Osteoblast (primary cell): ENCODE measurements at places on chromosomes 2 and 18.

- peak; percentile 71 for DNase-seq
Measured at GRCh38 chr2:121286506-121286905, 1.5 kb upstream of the TFCP2L1 start.

GRCh38 chr2:136116151-136116812, 1.7 kb downstream of the CXCR4 start:
- no peak for DNase-seq

GRCh38 chr2:165067643-165068486, 112.5 kb upstream of the SLC38A11 start:
- no peak for DNase-seq

- DNase-seq, result no peak
Measured at GRCh38 chr2:33453905-33454479, 22.5 kb upstream of the RASGRP3 start.

- DNase-seq, result no peak
Measured at GRCh38 chr18:58977223-58977622, 112.5 kb downstream of the ZNF532 start.

DNA sequence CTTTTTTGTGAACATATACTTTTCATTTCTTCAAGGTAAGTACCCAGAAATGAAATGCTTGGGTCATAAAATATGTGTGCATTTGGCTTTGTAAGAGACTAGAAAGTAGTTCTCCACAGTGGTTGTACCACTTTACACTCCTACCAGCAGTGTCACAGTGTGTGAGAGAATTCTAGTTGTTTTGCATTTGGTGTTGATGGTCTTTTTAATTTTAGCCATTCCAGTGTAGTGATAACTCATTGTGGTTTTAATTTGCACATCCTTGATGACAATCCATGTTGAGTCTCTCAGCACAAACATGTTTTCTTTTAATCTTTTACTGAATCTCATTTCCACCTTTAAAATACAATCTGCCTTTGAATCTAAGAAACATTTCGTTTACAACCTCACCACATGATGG, 402.5 kb upstream of the ETAA1 start:
- no peak for DNase-seq

DNA sequence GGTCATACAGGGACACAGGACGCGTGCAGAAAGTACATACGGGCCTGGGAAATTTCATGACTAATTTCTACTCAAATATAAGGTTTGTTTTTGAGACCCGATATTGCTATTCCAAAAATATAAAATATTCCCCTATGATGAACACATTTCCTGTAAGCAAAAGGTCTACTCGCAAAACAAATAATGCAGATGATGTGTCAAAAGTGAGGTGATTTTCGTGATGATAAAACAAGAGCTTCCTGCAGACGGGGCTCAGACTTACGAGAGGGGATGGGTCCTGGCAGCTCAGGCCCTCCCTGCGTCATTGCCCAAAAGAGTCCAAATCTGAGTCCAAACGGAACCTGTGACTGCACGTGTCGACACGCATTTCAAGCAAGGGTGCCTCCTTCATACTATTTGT, 62.7 kb downstream of the MBP start:
- DNase-seq, result no peak

DNA sequence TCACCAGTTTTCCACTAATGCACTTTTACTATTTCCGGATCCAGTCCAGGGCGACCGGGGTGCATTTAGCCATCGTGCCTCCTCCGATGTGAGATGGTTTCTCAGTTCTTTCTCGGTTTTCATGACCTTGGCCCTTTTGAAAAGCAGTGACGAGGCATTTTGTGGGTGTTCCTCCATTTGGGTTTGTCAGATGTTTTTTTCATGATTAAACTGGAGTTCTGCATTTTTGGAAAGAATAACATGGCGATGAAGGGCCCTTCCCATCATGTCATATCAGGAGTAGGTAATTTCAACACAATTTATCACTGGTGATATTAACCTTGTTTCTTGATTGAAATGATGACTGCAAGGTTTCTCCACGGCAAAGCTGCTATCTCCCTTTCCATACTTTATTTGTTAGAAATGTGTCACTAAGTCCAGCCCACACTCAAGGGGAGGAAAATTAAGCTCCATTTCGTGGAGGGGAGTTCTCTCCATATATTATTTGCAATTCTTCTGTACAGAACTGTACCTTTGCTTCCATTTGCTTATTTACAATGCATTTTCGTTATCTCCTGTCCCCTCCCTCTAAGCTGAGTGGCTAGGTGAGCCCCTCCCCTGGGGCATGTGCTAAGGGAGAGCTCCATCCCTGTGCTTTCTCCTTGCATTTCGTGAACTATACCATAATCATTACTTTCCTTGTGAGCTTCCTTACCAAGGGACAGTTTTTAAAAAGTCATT, 8.9 kb upstream of the KLF11 start:
- peak; percentile 31 for DNase-seq

- no peak for DNase-seq
Measured at GRCh38 chr2:19743641-19744040, 158.1 kb downstream of the TTC32 start.

- DNase-seq, result peak; percentile 86
Measured at GRCh38 chr2:160228141-160228917, 28.3 kb upstream of the ITGB6 start.

GRCh38 chr2:78676921-78677696, 348.4 kb upstream of the REG3G start:
- no peak for DNase-seq

DNA sequence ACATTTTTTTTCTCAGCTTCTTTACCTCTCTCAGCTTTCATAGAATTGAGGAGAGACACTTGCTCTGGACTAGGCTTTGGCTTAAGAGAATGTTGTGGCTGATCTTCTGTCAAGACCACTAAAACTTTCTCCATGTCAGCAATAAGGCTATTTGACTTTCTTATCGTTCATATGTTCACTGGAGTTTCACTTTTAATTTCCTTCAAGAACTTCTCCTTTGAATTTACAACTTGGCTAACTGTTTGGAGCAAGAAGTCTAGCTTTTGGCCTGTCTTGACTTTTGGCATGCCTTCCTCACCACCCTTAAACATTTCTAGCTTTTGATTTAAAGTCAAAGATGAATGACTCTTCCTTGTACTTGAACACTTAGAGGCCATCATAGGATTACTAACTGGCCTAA, 104.4 kb upstream of the SLC39A10 start:
- DNase-seq, result no peak

DNA sequence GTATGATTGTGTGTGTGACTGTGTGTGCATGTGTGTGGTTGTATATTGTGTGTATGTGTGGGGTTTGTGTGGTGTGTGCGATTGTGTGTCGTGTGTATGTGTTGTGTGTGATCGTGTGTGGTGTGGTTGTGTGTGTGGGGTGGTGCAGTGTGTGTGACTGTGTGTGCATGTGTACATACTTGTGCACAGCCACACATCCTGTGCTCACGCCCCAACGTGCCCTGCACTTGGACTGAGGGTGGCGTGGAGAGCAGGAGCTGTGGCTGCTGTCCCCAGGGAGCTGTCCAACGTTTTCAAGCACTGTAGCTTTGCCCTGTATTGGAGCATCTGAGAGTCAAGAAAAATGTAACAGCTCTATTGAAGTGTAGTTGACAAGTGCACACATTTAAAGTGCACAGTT, 243.2 kb upstream of the HDAC4 start:
- DNase-seq, result peak; percentile 14

DNA sequence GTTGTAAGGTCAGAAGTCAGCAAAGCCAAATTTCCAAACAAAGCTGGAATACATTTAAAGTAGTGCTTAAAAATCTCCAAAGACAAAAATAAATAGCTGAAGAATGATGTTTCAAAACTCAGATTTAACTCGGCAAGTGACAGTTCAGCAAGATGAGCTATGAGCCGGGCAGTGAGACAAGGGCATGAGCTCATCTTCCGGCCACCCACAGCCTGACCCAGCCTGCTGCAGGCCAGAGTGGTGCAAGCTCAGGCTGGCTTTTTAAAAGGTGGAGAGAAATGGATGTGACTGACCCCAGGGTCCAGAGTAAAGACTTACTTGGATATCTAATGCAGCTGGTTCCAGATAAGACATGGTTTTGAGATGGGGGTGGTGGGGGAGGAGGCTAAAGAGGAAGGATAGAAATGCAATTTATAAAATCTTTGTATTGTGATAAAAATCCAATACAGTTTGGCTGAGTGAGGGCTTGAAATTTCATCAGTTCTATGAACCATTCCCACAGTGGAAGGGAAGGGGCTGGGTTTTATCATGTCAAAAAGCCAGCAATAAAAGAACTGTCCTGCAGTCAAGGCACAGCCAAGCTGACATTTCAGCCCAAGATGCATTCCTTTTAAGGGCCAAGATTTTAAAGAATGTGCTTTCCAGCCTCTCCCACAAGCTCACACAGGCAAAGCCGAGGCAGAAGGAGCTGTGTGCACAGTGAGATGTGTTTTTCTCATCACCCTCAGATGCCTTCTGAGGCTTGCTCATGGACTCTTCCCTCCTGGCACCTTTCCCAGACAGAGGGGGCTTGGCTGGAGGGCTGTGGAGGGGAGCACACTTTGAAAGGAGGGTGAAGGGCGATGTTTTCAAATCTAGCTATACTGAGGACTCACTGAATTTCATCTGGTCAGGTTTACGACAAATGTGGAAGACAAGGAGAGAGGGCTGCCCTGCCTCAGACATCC, 97.9 kb upstream of the KLHL29 start:
- DNase-seq, result peak; percentile 67

- peak; percentile 74 for DNase-seq
Measured at GRCh38 chr2:15560140-15560987, 770 bp downstream of the NBAS start.

- DNase-seq, result peak; percentile 89
Measured at GRCh38 chr2:30235008-30235655, 3.8 kb downstream of the LBH start.

GRCh38 chr2:100274076-100274475, 48.2 kb downstream of the LONRF2 start:
- DNase-seq, result no peak

DNA sequence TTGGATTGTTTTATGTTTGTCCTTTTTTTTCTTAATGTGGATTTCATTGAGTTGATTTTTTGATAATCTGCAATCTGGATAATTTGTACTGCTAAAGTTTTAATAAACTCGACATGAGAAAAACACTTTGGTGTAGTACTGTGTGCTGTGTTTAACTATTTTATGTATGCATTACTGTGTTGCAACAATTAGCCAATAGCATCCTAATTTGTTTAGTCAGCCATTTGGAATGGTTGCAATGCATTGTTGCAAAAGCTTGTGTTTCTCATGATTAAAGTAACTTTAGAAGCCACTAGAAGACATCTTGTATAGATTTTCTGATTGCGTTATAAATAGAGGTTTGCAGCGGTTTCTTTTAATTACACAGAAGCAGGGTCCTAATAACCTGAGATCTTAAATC, 53.5 kb downstream of the PPIG start:
- DNase-seq, result no peak

GRCh38 chr2:218898109-218898878, 17.6 kb downstream of the WNT10A start:
- peak; percentile 97 for DNase-seq

DNA sequence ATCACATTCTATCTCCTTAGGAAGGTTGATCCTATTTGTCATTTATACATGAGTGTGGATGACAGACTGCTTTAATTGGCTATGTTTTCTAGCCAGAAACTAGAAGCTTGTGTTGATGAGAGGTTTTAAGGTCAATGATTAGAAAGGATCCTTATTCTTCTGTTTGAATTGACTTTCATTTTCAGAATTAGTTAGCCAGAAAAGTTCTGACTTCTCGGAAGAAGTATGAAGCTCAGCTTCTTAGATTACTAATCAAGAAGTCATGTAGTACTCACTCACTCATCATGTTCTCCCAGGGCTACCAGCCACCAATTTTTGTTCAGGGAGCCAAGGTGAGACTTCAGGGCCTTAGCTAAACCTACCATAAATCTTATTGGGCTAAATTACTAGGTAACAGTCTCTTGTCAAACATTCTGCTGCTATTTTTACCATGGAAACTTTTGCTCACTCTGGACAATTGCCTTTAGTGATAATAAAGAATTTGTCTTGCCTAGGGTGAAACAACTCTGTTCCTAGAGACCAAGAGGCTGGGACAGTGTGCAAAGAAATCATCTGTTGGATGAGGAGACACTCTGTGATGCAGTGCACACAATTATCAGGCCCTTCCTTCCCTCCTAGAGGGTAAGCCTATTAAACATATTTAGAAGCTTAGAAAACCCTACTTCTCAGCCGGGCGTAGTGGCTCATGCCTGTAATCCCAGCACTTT, 111.6 kb upstream of the DNMT3A start:
- peak; percentile 30 for DNase-seq

DNA sequence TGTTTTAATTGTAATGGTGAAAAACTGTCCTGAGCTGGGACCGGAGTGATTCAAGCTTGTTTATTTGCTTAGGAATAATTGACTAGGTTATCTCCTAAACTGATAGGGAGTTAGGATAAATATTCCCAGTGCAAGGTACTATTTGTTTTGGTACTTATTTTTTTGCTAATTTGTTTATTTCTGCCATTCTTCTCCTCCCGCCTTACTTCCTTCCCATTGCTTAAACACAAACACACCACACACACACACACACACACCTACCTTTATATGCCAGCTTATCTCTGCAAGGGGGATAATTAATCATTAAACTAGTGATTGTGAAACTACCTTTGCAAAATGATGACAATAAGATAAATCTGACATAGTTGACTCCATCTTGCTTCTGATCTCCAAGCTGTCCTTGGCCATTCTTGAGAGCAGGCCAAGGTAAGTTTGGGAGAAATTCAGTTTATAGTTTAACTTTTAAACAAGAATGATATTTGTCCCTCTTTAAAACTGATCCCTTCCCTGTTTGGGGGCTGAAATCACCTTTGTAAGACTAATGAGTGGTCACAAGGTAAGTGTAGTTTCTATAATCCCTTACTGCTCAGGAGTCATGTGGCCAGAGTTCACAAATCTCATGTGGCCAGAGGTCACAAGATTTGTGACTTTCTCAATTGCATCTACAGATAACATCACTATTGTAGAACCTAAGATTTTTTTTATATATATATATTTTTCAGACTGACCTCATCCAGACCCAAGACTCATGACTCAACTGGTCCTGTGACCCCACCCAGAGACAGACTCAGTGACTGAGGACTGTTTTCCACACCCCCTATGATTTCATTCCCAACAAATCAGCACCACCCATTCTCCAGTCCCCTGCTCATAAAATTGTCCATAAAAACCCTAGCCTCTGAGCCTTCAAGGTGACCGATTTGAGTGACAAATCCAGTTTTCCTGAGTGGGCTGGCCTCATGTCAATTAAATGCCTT, 83.1 kb upstream of the LRRTM4 start:
- no peak for DNase-seq

- peak; percentile 27 for DNase-seq
Measured at GRCh38 chr2:21890716-21891115, 766.9 kb downstream of the TDRD15 start.

DNA sequence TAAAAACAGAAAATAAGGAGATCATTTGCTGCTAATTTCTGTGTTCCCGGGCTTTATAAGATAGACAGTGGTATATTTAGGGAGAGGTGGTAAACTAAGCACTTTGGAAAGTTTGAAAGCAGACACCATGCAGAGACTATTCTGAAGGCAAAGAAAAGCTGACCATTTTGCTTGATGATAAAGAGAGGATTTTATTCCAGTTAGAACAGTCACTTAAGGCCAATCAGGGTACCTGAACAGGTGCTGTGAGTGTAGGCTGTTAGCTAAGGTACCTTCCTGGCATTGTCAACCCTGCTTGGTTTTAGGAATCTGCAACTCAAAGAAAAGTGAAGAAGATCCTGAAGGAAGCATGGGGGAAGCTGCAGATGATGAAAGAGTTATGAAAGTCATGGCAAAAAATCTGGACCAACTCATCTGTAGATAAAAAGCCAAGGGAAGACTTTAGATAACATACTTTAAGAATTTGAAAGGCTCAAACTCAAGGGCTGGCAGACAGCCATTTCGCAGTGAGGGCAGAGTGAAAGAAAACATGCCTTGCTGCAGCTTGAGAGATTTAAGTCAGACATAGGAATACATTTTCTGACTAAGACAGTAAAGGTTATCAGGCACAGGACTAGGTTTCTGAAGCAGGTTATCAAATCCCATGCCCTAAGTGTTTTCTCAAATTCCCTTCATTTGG, 80.1 kb upstream of the ARL5A start:
- no peak for DNase-seq
